Suprapubic skin (tissue), 4 donors: ENCODE measurements at places on chromosomes 4 and X. TPM values are rescaled to one million over a fixed set of nuclear protein-coding genes. Genes with fewer than 3 reads are reported as not detected.
A peak's percentile ranks its signal among the peaks of the same experiment; 100 is the strongest.

DNA sequence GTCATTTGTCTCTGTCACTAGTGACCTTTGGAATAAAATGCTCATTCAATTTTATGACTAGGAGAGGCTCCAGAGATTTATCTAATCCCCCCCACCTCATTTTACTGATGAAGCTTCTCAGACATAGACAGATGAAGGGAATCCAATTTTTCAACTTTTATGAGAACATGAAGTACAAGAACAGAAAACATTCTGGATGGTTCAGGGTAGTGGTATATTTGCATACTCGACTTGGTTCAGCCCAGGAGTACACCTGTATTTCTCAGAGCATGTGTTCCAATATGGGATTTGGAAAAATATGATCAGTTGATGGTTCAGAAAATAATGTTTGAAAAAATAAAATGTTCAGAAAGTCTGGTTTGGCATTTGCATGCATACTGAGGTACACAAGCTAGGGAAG is 131.4 kb upstream of the GALNT7 start:
- H3K4me1 ChIP-seq, result peaks cover 13% of the 10 kb centered on the region
- H3K27me3 ChIP-seq, result no peaks in the 10 kb centered on the region
- no peak overlapping the region for H3K27ac ChIP-seq
- H3K4me3 ChIP-seq, result no peak overlapping the region
- no peak for DNase-seq

GRCh38 chr4:95693594-95693993 is 144.8 kb upstream of the UNC5C start:
- H3K4me1 ChIP-seq, result no peaks in the 10 kb centered on the region
- H3K27ac ChIP-seq, result no peak overlapping the region
- DNase-seq, result no peak
- H3K36me3 ChIP-seq, result no peaks in the 10 kb centered on the region
- H3K27me3 ChIP-seq, result no peaks in the 10 kb centered on the region
- no peak overlapping the region for H3K4me3 ChIP-seq

DNA sequence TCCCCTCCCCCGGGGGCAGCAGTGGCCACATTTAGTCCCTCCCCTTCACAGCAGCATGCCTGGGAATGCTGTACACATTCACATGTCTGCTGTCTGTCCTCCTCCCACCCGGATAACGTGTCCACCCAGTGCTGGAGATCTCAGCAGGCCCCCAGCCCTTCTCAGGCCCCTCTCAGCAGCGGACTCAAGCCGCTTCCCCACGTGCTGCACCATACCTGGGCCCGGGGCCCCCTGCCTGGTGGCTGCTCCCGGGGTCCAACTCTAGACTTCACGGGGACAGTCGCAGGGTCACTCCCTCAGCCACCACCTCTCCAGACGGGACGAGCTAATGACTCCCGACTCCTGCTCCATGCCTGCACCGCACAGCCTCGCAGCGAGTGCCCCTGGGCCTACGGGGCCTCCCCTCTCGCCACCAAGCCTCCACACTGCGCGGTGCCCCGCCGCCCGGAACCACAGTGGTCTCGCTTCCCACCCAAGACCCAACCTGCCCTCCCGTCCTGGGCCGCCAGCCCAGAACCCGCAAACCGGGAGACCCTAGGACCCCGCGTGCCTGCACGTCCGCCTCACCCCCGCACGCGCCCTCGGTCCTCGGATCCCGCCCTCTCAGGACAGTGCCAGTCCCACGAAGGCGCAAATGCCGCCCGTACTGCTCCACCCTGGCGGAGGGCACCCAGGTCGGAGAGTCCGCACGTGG is 1.3 kb upstream of the PCGF3 start:
- H3K36me3 ChIP-seq, result no peaks in the 10 kb centered on the region
- H3K27ac ChIP-seq, result no peak overlapping the region
- DNase-seq, result no peak
- peak overlapping the region; percentile 96 for H3K4me3 ChIP-seq

GRCh38 chr4:75948822-75949444 is 8.1 kb upstream of the NAAA start:
- peaks cover 60% of the 10 kb centered on the region for H3K36me3 ChIP-seq
- no peaks in the 10 kb centered on the region for H3K27me3 ChIP-seq
- no peak overlapping the region for H3K27ac ChIP-seq
- no peak overlapping the region for H3K4me3 ChIP-seq

GRCh38 chrX:65871671-65872311 is 168.1 kb downstream of the VSIG4 start:
- no peaks in the 10 kb centered on the region for H3K27me3 ChIP-seq
- no peaks in the 10 kb centered on the region for H3K4me1 ChIP-seq
- H3K27ac ChIP-seq, result no peak overlapping the region
- no peak overlapping the region for H3K4me3 ChIP-seq
- no peaks in the 10 kb centered on the region for H3K36me3 ChIP-seq
- no peak for DNase-seq

The FAM199X gene
- total RNA-seq, result 17.0 TPM

The KLF8 gene
- 181 TPM for total RNA-seq

The ABLIM2 gene
- total RNA-seq, result 11.2 TPM

DNA sequence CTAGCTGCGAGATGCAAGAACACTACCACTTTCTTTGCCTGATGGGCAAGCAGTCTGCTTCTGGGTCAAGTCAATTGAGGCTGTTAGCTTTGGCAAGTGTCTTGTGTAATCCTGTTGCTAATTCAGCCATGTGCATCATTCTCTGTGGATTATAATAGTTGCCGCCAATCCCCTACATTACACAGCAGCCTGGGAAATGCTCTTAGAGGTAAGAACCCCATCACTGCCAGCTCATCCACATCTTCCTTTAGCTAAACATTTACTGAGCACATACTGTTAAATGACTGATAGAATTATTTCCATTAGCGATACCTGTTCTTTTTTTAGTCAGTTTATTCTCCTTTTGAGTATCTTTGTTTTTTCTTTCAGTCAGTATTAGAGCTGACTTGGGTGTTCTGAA is 116.2 kb downstream of the CBR4 start:
- DNase-seq, result no peak
- peaks cover 2% of the 10 kb centered on the region for H3K4me1 ChIP-seq
- H3K36me3 ChIP-seq, result peaks cover 87% of the 10 kb centered on the region
- H3K4me3 ChIP-seq, result no peak overlapping the region

- H3K27ac ChIP-seq, result no peak overlapping the region
- no peaks in the 10 kb centered on the region for H3K27me3 ChIP-seq
- H3K4me1 ChIP-seq, result no peaks in the 10 kb centered on the region
- DNase-seq, result no peak
- H3K4me3 ChIP-seq, result no peak overlapping the region
- no peaks in the 10 kb centered on the region for H3K36me3 ChIP-seq
Measured at GRCh38 chrX:54430519-54430918, 9.7 kb upstream of the TSR2 start.

The NPY1R gene
- 19.5 TPM for total RNA-seq

- peaks cover 9% of the 10 kb centered on the region for H3K4me1 ChIP-seq
- no peak for DNase-seq
- H3K27ac ChIP-seq, result no peak overlapping the region
Measured at GRCh38 chr4:5757536-5757935, 46.5 kb downstream of the EVC start.

GRCh38 chr4:152500800-152501434 is 35.0 kb downstream of the FBXW7 start:
- no peak for DNase-seq
- no peaks in the 10 kb centered on the region for H3K36me3 ChIP-seq
- H3K4me1 ChIP-seq, result peaks cover 5% of the 10 kb centered on the region
- no peaks in the 10 kb centered on the region for H3K27me3 ChIP-seq
- no peak overlapping the region for H3K4me3 ChIP-seq

- no peak for DNase-seq
- H3K36me3 ChIP-seq, result no peaks in the 10 kb centered on the region
- no peak overlapping the region for H3K4me3 ChIP-seq
Measured at GRCh38 chr4:86855572-86855971, 6.4 kb upstream of the SLC10A6 start.

DNA sequence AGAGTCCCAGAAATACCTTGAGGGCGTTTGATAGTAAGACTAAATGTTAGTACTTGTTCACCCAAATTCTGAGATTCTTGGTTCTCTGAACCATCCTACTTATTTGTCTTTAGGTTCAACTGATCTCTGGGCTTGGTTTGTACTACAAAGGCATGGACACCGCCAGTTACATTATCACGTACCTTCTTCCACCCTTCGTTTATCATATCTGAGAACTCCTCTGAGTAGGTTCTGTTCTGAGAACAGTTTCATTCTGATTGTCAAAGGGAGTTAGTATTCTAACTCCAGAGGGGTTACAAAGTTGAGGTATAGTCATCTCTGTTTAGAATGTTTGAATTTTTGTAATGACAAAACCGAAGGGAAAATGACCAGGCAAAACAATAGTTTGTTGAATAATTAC is 19.3 kb downstream of the ZFX start:
- H3K27ac ChIP-seq, result no peak overlapping the region
- DNase-seq, result no peak
- peaks cover 11% of the 10 kb centered on the region for H3K4me1 ChIP-seq
- H3K4me3 ChIP-seq, result no peak overlapping the region
- no peaks in the 10 kb centered on the region for H3K27me3 ChIP-seq

DNA sequence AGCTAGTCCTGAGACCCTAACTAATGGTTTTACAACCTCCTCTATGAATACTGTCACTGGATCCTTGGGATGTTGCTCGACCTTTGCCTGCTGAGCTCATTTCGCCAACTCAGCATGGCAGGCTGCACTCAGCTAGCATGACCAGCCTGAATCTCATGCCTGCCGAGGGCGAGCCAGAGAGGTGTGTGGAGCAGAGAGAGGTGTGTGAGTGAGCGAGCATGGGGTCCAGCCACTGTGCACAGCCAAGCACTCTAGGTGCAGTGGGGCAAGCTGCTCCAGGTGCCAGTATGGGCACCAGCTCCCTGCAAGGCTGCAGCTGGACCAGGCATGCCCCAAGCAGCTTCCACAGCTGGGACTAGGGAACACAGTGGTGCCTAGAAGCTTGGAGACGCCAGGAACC is 410.9 kb downstream of the PCDH10 start:
- no peaks in the 10 kb centered on the region for H3K36me3 ChIP-seq
- no peak overlapping the region for H3K27ac ChIP-seq
- H3K4me3 ChIP-seq, result no peak overlapping the region
- H3K4me1 ChIP-seq, result no peaks in the 10 kb centered on the region
- DNase-seq, result no peak

DNA sequence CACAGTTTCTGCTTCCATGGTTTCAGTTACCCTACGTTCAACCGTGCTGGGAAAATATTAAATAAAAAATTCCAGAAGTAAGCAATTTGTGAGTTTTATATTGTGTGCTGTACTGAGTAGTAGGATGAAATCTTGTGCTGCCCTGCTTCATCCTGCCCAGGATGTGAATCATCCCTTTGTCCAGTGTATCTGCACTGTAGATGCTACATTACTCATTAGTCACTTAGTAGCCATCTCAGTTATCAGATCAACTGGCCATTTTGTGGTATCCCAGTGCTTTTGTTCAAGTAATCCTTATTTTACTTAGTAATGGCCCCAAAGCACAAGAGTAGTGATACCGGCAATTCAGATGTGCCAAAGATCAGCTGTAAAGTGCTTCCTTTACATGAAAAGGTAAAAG is 97.9 kb downstream of the COX18 start:
- H3K27me3 ChIP-seq, result no peaks in the 10 kb centered on the region
- no peaks in the 10 kb centered on the region for H3K4me1 ChIP-seq
- no peak overlapping the region for H3K27ac ChIP-seq
